ENCODE measurements at places on chromosomes 5 and 9.

DNA sequence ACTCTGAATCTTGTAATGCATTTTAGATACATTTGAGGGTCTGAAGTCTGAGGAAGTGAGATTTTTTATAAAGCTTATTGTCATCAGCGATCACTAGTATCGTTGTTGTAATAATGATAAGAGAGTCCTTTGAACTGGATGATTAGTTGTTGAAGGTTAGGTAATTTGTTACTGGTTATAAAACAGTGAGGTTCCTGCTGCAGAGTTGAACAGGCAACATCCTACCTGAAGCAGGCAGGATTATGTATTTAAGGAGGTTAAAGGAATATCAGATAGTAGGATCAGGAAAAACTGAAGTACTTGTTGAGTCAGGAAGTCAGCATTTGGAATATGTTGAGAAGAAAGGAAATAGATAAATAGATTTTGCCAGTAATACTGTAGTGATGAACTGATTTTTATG is 106.7 kb downstream of the VPS13A start:
- no peak for DNase-seq

DNA sequence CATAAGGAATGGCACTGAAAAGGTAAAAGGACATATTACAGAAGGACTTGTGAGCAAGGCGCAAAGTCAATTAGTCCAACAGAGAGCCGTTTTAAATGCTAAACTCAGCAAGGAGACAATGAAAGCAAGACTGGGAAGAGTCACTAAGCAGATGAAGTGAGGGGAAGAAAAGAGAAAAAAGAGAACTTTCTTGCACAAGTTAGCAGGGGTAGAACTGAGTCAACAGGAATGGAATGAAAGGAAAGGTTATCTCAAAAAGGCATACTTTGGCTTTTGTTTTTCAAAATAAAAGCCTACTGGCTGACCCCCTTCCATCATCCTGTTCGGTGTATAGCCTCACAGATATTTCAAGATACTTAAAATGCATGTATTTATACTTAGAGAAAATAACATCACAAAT is 75.0 kb downstream of the NR6A1 start:
- DNase-seq, result no peak

- no peak for DNase-seq
Measured at GRCh38 chr9:130394814-130395470, 49.8 kb upstream of the ASS1 start.

DNA sequence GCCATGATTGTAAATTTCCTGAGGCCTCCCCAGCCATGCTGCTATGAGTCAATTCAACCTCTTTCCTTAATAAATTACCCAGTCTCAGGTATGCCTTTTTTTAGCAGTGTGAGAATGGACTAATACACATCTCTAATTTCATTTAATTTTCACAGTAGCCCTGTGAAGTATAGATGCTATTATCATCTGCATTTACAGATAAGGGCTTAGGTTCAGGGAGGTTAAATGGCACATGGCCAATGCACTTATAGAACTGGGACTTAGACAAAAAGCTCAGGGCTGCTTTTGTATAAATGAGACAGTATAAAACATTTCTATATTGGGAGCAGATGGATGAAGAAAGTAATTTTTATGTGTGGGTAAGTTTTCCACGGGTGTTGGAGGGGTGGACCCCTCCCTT is 62.9 kb upstream of the PANK3 start:
- DNase-seq, result no peak

GRCh38 chr9:71672573-71672972 is 95.7 kb downstream of the CEMIP2 start:
- no peak for DNase-seq

GRCh38 chr5:150531686-150532085 is 23.8 kb downstream of the NDST1 start:
- DNase-seq, result no peak

DNA sequence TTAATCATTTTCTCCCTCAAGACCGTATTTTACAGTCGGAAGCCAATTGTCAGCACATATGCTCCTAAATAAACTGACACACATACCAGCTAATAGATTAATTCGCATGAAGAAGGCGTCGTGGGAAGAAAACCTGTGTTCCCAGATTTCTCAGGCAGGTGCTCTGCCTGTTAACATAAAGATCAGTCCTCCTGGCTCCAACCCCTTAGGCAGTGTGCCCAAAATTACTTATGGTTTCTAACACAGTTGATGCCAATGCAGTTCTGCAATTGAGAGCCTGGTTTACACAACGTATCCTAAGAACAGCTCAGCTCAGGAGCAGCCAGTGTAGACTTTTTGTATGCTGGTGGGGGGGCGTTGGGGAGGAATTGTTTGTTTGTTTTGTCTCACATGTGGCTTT is 208.3 kb downstream of the ENC1 start:
- no peak for DNase-seq

DNA sequence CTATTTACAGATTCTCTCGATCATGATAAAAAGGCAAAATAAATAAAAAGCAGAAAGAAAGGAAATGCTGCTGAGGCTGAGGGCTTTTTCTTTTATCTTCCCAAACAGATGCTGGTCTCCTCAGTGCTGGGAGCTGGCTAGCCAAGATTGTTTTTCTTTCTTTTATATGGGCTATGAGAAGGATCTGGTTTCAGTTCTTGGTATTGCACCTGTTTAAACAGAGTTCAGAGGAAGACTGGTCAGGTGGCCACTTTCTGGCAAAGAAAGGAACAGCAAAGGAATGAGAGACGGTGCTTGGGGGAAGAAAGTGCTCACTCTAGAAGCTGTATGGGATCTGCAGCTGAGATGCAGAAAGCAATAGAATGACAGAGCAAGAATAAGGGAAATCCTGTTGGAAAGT is 88.9 kb downstream of the SLF1 start:
- no peak for DNase-seq

DNA sequence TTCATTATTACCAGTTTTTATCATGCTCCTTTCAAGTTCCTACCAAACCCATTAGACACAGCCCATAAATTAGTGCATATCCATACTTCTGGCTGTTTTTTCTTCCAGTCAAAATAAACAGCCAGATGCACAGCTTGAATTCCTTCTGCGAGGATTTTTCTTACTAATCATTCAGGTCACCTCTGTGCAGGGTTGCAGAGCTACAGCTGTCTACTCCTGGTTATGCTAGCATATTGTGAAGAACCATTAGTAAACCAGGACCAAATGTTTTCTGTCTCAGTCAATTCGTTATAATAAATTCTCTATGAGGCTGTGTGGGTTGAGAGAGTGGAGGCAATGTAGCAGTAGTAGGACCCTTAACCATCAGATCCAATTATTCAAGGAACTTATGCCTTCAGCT is 8.1 kb upstream of the MINAR2 start:
- DNase-seq, result no peak

GRCh38 chr9:119216651-119217331 is 152.4 kb downstream of the BRINP1 start:
- no peak for DNase-seq

DNA sequence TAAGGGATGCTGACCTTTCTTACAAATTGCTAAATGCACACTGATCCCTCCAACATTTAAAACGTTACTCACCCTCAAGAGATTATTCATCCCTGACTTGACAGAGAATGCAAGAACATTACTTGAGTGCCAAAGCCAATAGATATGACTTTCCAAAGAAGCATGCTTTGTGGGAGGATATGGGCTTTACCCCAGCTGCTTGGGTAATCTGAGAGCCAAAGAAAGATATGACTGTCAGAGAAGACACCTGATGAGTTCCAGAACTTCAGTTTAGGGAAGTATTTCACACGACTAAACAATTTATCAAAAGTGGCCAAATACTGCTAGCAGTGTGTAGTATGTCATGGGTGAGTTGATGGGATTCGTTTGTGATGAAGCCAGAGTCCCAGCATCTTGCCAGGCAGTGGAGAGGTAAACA is 7.4 kb upstream of the SPDL1 start:
- DNase-seq, result no peak

DNA sequence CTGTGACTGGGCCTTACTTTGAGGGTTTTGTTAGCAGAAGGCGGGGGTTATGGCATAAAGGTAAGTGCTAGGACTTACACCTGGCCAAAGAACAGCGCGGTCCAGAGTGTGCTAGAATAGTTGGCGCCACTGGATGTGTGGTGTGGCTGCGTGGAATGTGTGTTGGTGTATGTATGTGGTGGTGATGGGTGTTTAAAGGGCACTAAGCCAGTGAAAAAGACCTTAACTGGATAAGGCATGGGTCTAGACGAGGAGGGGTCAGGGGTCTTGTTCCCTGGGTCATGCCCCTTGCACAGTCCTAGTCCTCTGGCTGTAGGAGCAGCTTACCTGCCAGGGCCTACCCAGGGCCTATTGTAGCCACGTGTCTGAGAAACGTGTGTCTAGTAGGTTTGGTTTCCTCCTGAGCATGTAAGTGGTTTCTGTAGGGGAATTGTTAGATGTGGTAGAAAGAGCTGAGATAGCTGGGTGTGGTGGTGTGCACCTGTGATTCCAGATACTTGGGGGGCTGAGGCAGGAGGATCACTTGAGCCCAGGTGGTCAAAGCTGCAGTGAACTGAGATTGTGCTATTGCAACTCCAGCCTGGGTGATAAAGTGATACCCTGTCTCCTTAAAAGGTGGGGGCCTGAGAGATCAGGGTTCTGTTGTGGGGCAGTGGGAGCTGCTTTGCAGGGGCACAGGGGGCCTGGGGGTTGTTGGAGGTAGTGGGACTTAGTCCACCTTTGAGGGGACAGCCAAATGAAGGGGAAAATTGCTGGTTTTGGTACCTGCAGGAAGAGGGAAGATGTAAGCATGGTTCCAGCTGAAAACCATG is 55.2 kb downstream of the HSPA4 start:
- DNase-seq, result no peak

- no peak for DNase-seq
Measured at GRCh38 chr9:106350777-106351176, 512.2 kb upstream of the ZNF462 start.

DNA sequence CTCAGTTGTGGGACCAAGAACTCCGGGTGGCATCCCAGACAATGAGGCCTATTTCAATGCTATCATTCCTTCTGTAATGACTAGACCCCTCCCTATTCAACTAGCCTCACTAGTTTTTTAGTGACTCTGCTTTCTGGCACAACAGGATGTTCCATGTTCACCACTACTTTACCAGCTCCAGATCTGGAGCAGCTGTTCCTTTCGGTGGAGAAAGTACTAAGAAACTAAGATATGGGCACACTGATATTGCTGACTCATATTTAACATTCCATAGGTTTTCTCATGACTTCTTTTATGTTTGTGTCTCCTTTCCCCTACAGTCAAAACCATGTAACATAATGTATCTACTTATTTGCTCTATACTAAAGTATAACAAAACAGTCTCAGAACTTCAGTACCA is 24.1 kb downstream of the IL33 start:
- DNase-seq, result no peak

GRCh38 chr9:86408121-86408520 is 53.9 kb upstream of the TUT7 start:
- no peak for DNase-seq

DNA sequence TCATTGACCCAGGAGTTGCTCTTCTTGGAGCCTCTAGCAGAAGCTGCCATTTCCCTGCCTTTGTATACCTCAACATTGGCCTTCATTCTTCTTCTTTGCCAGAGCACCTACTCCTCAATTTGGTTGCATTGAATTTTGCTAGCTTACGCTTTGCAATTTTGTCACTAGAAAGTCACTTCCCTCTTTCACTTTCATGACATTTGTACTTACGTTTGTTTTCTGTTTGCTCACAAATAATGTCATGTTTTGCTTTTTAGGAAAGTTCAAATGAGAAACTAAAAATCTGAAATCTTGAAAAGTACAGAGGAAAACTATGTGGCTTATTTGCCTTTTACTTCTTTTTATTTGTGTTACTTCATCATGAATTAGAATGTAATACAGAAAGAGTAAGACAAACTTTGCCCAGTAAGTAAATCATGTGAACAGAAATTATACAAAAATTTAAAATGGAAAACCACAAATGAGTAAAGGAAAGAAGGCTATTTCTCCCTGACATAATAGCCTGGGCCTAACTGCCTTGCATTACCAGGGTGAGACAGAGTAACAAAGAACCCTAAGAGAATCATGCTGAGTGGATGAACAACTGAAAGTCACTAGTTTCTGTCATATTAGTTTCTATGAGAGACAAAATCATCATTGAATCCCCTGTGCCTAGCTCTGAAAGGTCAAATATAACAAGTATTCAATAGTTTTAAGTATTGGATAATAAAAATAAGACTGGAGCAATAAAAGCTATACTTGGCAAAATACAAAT is 7.4 kb upstream of the IFNA1 start:
- no peak for DNase-seq

GRCh38 chr5:154400678-154401077 is 45.1 kb upstream of the SAP30L start:
- no peak for DNase-seq

- DNase-seq, result no peak
Measured at GRCh38 chr9:33082538-33083326, 6.3 kb upstream of the SMU1 start.

DNA sequence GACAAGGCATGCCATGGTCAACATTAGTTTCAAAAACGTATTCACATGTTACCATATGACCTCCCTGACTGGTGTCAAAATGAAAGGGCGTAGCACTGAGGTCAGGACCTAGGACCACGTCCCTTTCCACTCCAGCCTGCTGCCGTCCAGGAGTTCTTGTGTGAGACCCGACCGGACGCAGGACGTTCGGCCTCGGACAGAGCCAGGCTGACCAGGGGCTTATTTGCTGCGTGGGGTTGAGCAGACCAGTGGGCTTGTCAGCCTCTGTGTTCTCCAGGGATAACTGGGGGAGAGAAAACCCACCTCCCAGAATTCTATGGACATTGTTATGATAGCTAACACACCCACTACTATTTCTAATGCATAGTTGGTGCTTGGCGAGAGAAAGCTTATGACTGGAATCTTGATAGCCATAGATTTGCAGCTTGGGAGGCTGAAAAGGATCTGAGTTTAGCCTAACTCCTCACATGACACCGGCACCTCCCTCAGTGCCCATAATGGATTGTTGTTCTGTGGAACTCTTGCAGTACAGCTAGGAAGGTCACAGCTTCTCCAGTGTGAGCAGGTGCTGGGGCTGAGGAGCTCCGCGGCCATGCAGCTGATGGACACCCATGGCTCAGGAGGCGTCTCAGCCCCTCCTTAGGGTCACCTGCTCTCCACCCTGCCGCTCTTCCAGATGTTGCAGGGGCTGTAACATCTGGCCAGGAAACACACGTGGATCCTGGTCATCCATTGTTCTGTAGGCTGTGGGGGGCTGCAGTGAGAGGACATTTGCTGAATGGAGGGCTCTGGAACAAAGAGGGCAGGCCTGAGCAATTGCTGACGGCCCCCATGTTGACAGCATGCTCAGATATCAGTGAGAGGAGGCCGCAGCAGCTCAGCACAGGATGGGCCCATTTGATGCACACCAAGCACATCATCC is 368.4 kb downstream of the IRX2 start:
- DNase-seq, result no peak

GRCh38 chr5:170293273-170293672 is 4.3 kb downstream of the LCP2 start:
- DNase-seq, result no peak

- no peak for DNase-seq
Measured at GRCh38 chr5:96730586-96730985, 68.4 kb downstream of the CAST start.

DNA sequence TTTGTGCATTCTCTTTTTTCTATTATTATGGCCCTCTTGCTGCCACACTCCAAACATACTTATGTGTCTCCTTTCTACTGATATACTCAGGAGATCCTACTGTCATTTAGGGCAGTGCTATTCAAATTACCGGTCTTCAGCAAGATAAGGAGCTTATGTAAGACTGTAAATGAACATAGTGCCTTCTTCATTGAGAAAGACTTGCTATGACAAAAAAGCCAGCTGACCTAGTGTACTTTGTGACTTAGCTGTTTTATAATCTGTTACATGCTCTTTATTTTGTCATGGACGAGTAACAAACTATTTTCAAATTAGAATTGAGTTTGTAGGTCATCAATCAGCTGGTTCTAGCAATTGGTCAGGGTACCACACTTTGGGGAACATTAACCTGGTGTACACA is 32.8 kb downstream of the RANBP17 start:
- DNase-seq, result no peak
